Pulmonary artery endothelial cell (primary cell): ENCODE measurements at places on chromosomes 16 and 17.

DNA sequence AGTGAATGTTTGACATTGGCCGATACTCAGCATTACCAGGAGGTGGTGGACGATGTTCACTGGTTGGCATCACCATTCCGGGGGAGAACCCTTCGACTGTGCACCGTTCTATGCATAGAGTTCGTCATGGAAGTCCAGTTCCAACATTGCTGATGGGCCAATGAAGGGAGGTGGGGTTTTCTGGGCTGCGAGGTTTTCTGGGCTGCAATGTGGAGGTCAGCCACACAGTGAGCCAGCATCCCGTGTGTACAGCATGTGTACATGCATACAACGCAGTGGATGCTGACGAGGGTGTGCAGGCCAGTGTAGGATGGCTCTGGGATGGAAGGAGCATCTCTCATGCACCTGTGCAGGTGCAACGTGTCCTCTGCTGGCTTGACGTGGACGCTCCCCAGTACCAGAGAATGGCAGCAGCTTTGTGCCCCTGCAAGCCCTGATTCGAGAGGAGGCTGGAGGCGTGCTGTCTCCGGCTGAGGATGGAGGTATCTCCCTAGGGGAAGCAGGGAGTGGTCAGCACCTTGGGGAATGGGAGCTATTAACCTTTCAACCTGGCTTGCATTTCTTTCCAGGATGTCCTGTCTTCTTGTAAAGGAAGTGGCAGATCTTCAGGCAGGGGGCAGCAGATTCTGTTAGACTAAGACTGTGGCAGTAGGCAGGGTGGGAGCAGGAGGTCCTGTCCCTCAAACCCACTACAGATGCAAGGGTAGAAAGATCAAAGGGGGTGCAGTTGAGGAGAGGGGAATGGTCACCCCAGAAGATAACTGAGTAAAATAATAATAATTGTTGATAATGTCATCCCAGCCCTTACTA is 98.2 kb downstream of the CYLD start:
- DNase-seq, result no peak

GRCh38 chr16:85316321-85316919 is 204.1 kb upstream of the CIBAR2 start:
- DNase-seq, result no peak

DNA sequence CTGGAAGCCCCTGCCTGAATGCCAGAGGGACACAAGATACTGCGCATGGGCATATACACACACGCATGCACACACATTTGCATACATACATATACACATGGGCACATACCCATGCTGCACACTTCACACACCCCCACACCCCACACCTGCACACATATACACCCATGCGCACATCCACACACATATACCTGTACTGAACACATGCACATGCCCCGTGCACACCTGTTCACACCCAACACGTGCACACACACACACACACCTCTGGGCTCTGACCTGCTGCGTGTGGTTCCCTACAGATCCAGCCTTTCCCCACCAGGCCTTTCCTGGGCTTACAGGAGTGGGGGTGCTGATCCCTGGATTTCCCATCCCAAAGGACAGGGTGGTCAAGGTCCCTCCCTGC is 6.3 kb downstream of the SPPL2C start:
- no peak for DNase-seq

DNA sequence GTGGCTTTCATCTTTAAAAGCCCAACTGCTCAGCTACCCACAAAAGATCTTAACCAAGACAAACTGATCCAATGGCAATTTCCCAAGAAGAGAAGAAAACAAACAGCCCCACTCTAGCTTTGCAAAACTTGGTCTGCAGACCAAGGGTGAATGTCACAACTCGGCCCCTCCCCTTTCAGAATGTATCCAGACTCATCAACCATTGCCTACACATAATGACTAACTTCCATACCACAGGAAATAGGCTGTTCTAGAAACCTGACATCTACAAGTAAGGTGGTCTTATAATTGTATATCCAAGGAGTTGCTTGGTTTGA is 16.0 kb downstream of the DCUN1D3 start:
- no peak for DNase-seq

DNA sequence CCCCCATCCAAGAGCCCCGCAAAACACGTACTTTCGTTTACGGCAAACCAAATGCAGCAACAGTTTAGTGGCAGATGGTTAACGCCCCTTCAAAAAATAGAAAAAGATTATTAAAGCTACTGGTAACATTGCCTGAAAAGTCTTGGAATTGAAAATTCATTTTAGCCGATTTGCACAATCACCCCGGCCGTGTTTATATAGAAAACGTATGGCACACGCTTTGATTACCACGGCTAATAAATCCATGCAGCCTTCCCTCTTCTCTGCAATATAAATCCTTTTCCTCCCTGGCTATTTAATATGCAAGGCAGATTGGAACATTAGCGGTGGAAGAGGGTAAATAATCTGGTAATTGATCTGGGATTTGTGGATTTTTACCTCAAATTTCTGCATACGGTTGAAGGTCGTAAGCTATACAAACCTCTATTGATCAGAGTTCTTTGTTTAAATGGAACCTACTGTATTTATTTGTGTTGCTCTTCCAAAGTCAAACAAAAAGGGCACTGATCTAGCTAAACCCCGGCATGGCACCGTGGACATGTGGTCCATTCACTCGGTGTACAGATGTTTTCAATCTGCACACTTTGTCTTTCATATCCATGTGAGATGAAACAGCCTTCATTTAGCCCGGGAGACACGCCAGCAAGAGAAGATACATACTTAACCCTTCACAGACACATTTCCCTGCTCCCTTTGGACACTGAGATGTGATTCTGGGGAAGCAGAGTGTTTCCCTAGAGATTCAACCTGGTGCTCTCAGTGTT is 238.1 kb upstream of the MAF start:
- no peak for DNase-seq

- no peak for DNase-seq
These were observed 39.0 kb downstream of the CYB5D2 start for GRCh38 chr17:4182043-4182442.

DNA sequence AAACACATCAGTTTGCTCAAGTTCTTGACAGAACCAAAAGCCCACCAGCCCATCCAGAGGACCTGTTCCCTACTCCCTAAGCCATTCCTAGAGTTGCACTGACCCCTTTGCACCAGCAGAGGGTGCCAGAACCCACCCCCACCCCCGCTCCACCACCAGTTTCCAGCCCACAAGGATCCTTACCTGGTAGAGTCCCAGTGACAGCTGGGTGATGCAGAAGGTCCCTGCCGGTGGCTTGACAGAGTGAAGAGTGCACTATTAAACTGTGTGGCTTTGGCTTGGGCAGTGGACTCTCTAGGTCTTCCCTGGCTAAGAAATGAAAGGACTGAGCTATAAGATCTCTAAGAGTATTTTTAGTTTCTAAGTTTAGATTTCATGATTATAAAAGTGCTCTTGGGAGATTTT is 73.3 kb upstream of the MTMR4 start:
- no peak for DNase-seq

DNA sequence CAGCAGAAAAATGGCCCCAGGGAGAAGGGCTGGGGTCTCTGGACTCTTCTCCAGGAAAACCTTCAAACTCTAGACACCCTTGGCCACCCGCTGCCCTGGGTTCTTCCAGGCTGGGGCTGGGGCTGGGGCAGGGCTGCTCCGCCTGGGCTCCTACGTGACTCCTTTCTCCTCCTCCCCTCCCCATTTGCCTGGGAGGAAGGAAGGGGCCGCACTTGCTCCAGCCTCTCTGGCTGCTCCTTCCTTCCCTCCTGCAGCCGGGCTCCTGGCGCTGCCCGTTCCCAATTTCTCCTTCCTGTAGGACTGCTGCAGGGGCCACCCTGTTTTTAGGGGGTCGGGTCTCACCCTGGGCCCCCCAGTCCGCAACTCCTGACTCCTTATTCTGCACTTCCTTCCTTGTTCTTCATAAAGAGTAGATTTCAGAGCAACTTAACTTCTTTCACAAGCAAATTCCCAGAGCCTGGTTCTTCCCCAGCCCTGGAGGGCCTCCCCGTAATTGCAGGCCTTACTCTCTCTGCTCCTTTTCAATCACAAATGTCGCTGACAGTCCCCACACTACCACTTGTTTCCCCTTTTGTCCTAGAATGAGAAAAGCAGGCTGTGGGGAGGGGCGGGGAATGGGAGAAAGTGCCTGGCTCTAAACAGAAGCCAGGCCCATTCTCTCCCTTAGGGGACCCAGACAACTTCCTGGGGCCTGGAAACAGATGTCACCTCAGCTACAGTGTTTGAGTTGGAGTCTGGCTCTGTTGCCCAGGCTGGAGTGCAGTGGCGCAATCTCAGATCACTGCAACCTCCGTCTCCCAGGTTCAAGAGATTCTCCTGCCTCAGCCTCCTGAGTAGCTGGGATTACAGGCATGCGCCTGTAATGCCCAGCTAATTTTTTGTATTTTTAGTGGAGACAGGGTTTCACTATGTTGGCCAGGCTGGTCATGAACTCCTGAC is 137.8 kb downstream of the ENGASE start:
- DNase-seq, result no peak

DNA sequence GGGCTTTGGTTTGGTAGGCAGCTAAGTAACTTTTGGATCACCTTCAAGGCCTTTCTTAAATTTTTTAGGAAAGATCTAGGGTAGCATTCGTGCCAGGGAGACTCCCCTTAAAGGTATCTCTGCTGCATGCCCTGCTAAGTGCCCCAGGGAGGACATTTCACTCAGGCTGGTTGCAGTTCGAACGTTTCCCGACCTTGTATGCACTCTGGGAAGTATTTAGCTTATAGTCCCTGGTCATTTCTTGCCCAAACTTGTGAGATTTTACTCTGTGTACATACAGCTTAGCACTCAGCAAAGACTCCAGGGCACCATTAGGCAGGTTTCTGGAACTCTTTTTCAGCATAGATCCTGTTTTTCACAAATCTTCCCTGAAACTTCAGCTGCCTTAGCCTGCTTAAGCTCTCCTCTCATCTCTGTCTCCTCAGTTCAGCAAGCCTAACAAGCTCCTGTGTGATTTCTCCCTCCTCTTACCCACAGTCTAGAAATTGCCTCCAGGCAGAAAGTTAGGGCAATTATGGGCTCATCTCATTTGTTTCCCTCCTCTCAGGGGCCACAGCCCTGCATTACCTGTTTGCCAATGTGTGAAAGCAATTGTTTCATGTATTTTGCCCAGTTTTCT is 84.6 kb downstream of the MRTFB start:
- DNase-seq, result no peak

GRCh38 chr16:68365167-68365817 is 54.5 kb downstream of the PRMT7 start:
- DNase-seq, result no peak
